Right hindlimb (tissue), 1 donor: ENCODE measurements at places on chromosomes 2 and 18.
A peak's percentile ranks its signal among the peaks of the same experiment; 100 is the strongest.

DNA sequence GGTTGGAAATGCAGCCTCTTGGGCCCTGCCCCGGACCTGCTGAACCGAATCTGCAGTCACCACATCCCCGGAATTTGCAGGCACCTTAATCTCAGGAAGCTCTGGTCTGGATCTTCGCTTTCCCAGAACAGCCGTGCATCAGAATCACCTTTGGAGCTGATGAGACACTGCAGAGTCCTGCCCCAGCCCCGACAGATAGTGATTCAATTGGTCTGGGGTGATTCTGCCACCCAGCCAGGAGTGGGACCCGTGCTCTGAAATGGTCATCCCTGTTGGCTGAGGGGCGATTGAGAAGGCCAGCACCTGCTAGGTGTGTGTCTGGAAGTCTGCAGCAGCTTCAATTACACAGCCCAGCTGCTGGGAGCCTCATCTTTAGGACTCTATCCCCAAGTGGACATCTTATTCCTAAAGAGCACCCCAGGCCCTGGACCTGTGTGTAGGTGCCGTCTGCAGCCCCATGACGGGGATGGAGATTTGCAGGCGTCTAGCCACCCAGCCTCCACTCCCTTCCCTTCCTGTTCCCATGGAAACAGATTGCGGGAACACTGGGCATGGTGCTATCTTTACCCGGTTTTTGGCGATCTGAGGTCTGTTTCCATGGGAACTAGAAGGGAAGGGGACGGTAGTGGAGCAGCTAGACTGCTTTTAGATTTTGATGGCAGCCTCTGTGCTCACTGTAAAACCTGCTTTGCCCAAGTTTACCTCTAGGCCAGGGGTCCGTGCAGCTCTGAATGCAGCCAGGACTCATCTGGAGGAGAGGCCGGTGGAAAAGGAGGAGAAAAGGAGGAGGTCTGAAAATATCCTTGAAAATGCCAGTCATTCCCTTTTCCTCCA, 156.1 kb downstream of the LDLRAD4 start:
- DNase-seq = no peak

GRCh38 chr18:51833850-51834249, 506.1 kb upstream of the DCC start:
- no peak for DNase-seq

DNA sequence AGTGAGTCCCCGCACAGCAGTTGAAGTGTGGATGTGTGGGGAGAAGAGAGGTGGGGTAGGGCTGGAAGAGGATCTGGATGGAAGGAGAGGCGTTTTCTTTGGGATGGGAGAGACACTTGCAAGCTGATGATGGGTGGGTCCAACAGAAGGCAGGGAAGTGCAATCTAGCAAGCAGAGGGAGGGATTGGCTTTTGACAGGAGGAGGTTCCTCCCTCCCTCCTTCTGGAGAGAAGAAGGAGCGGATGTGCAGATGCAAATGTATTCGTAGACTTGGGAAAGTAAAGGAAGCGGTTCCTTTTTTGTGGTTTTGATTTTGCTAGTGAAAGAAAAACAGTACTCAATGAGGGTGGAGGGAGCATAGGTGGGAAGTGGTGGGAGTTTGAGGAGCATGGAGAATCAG, 48.9 kb downstream of the LAMA3 start:
- DNase-seq = no peak

DNA sequence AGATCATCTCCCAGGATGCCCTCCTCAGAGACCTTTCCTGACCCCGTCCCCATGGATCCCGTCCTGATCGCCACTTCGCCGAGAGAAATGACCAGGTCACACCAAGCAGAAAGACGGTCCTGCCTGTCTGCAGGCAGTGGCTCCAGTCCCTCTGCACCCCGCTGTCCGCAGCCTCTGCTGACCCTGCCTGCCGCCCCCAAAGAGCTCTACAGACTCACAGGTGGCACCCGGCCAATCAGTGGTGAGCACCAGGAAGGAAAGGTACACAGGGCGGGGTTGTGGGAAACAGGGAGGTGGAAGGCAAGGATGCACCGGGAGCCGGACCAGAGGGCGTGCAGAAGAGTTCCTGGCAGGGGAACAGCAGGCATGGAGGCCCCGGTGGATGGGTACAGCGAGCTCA, 94.8 kb downstream of the NDUFA10 start:
- DNase-seq = peak; percentile 9

GRCh38 chr2:100964222-100964621, 37.9 kb upstream of the RPL31 start:
- no peak for DNase-seq

DNA sequence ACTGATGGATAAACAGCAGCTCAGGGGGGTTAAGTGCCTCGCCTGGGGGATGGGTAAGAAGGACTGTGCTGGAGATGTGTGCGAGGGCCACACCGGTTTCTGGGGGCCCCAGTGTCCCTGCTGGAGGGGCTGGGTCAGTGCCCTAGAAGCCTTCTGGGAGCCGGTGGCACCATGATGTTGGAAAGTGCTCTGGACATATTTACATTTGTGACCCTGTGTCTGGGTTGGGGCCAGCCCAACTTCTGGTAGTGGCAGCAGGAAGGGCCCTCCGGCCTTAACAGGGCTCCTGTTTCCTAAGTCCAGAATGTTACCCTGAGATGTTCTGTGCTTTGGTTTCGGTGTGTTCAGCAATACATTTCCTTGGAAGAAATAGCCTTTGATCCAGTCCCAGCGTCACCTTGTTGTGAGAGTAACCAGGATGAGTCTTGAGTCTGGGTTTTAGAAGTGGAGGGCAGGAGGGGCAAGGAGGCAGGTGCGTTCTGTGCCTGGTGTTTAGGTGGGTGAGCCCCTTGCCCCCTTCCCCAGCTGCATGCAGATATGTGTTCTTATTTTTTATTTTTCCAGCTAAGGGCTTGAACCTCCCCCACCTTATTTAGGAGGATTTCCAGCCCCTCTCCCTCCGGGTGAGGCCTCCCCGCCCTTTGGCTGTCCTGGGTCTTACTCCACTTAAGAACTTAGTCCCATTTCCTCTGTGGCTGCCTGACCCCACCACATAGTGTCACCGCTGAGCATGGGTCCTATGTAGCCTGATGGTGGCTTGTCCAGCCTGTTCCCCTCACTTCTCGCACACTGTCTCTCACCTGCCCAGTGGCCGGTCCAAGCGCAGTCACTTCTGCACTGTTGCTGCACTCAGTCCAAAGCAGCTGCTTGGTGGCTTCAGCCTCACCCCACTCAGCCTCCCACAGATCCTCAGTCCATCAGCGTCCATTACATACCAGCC, 132.7 kb upstream of the HS6ST1 start:
- DNase-seq = peak; percentile 14
